Ovary (tissue), 10 donors: ENCODE measurements at places on chromosomes 1 and 21.

DNA sequence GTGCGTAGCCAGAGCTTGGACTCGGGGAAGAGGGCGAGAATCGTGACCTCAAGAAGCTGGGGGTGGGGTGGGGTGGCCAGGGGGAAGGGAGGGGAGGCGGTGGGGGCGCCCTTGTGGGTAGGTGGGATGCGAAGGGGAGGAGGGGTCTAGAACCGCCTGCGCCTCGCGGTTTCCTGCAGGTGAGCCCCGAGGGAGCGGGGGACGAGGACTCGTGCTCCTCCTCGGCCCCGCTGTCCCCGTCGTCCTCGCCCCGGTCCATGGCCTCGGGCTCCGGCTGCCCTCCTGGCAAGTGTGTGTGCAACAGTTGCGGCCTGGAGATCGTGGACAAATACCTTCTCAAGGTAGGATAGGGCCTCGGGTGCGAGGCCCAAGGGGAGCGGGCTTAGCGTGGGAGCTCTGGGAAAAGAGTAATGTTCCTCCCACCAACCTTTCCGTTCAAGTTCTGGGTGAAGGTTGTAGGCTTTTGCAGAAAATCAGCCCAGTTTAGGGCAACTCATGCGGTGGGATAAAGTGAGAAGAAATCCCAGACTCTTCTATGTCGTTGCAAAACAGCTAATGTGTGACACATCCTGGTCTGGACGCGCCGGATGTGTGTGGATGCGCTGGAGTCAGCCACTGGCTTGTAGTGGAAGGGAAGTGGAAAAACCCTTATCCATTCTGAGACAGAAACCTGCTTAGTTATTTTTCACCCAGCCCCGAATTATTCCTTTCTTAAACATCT, 2.9 kb downstream of the LHX8 start:
- no peak for DNase-seq

GRCh38 chr1:6574025-6574620, 5.7 kb upstream of the ZBTB48 start:
- DNase-seq: no peak

- no peak for DNase-seq
Observed at GRCh38 chr1:227793079-227793947, 22.2 kb upstream of the PRSS38 start.

DNA sequence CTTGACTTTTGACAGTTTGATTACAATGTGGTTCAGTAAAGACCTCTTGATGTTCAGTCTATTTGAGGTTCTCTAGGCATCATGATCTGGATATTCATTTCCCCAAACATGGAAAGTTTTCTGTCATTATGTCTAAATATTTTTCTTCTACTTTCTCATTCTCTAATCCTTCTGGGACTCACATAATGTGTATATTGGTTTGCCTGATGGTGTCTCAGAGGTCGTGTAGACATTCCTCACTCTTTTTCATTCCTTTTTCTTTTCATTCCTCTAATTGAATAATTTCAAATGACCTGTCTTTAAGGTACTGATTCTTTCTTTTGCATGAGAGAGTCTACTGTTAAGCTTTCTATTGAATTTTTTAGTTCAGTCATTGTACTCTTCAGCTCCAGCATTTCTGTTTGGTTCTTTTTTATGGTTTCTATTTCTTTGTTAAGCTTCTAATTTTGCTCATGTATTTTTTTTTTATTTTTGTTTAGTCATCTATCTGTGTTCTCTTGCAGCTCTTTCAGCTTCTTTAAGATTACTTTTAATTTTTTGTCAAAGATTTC, 158.4 kb downstream of the GDAP2 start:
- no peak for DNase-seq

- no peak for DNase-seq
Observed at GRCh38 chr1:50735443-50735842, 224.6 kb downstream of the FAF1 start.

DNA sequence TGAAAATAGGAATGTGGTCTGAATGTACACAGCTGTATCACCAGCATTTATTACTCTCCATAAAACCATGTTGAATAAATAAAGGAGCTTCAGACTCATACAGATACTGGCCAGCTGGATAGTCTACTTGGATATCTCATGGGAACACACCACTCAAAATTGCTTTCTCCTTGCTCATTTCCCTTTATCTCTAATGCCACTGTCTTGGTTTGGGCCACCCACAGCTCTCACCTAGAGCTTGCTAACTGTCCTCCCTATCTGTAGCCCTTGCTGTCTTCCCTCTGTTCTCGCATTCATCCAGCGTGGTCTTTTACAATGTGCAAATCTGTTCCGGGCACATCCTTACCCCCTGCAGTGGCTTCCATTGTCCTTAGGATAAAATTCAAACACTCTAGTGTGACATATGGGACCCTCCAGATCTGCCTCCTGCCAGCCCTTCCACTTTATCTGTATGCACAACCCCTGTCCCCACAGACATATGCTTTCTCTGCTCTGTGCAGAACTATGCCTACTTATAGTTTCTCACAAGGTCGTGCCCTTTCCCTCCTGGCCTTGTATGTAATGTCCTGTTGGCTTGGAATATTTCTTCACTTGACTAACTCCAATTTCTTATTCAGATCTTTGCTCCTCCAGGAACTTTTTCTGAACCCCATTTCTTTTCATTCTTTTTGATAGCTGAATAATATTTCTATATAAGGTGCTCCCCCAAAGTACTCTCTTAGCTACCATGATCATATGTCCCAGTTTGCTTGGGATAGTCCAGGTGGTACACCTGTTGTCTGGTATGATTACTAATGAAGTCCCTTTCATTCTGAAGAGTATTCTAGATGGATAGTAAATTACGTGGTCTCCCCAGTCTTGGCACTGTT, 2.9 kb downstream of the FLVCR1 start:
- DNase-seq: no peak

- no peak for DNase-seq
Observed at GRCh38 chr21:15293240-15293639, 228.4 kb upstream of the NRIP1 start.

DNA sequence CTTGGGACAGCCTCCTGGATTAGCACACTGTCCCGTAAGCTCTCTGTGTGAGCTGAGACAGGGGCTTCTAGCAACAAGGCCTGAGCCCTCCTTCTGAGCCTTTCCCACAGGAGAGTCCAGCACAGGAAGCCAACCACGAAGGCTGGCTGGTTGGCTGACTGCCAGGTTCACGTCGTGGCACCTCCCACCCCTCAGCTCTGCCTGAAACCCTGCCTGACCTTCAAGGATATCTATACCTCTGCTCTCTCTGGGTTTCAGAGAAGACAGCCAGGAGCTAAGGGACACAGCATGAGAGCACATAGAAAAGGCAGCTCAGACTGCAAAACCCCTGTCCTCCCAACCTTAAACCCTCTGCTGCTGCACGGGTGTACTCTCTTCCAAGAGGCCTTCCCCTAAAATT, 13.9 kb downstream of the DLGAP3 start:
- no peak for DNase-seq

GRCh38 chr1:104973516-104973915, 1223.8 kb downstream of the AMY1C start:
- DNase-seq: no peak

DNA sequence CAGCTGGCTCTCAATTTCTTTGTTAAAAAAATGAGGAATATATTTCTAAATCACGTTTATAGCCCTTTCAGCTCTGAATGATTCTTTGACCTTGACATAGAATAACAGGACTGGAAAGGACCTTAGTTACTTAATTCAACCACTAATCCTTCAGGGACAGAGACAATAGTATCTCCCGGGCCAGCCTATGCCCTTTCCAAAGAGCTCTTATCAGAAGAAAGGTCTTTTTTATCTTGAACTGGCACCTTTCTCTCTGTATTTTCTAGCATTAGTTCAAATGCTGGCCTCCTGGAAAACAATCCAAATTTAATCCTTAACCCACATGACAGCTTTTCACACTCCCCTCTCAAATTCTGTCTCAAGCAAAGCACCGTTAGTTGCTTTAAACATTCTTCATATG, 44.8 kb upstream of the FBXO28 start:
- no peak for DNase-seq

- DNase-seq: no peak
Observed at GRCh38 chr1:95497566-95497965, 263.6 kb downstream of the RWDD3 start.

GRCh38 chr1:212106286-212106792, 70.8 kb downstream of the DTL start:
- DNase-seq: no peak

- no peak for DNase-seq
Observed at GRCh38 chr1:32622806-32623681, 27.3 kb downstream of the ZBTB8OS start.

DNA sequence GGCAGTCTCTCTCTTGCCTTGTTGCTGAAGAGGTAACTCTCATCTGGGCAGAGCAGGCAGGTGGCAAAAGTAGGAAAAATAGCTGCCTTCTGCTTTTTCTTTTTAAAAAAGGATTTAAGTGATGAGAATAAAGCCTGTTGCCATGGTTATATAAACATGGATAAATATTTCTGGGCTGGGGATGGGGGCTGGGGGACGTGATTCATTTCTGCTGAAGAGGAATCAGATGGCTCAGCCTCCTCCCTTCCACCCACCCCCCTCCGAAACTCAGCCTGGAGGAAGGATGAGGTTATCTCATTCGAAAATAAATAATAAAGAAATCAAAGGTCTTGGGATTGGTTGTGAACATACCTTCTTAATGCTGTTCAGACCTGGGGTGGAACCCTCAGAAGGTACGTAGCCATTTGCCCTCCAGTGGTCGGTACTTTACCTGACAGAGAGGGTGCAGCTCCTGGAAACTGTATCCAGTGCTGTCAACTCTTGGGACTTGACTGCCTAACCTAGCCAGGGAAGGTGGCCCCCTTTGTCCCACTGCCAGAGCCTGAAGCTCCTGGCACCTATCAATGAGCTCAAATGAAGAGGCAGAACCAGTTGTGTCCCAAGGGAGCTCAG, 3.8 kb upstream of the INKA2 start:
- DNase-seq: no peak

- DNase-seq: no peak
Observed at GRCh38 chr1:72100771-72101170, 181.6 kb downstream of the NEGR1 start.

DNA sequence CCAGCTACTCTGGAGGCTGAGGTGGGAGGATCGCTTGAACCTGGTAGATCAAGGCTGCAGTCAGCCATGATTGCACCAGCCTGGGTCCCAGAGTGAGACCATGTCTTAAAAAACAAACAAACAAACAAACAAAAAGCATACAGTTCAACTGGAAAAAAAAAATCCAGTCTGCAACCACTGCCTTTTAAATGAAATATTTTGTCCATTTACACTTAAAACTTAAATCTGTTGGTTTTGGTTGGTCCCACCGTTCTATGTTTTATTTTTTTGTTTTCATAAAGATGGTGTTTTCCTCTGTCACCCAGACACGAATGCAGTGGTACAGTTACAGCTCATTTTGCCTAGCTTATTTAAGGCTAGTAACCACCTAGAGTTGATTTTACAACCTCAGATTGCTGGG, 9.8 kb downstream of the FALEC start:
- no peak for DNase-seq

DNA sequence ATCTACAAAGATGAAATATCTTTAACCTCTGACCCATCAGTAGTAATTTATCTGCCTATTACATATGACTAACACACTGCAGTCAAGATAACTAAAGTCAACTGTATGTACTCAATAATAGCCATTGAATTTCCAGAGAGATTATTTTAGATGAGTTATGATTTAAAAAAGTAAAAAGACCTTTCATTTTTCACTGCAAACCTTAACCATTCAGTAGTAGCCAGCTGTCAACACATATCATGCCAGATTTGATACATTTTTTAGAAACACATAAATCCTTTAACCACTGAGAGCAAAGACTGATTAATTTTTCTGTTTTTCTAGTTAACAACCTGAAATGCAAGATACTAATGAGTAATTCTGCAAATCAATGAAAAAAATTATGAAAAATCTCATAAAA, 31.0 kb downstream of the PALMD start:
- no peak for DNase-seq

- no peak for DNase-seq
Observed at GRCh38 chr1:117760485-117760884, 154.6 kb downstream of the TENT5C start.

GRCh38 chr1:47991187-47991586, 6.0 kb downstream of the TRABD2B start:
- no peak for DNase-seq

GRCh38 chr1:13510499-13510898, 3.3 kb downstream of the LRRC38 start:
- DNase-seq: no peak

GRCh38 chr1:184069675-184070074, 18.1 kb downstream of the TSEN15 start:
- DNase-seq: no peak

- no peak for DNase-seq
Observed at GRCh38 chr1:54987919-54988705, 7.7 kb downstream of the TMEM61 start.
